ENCODE measurements at places on chromosomes 12 and 14.

DNA sequence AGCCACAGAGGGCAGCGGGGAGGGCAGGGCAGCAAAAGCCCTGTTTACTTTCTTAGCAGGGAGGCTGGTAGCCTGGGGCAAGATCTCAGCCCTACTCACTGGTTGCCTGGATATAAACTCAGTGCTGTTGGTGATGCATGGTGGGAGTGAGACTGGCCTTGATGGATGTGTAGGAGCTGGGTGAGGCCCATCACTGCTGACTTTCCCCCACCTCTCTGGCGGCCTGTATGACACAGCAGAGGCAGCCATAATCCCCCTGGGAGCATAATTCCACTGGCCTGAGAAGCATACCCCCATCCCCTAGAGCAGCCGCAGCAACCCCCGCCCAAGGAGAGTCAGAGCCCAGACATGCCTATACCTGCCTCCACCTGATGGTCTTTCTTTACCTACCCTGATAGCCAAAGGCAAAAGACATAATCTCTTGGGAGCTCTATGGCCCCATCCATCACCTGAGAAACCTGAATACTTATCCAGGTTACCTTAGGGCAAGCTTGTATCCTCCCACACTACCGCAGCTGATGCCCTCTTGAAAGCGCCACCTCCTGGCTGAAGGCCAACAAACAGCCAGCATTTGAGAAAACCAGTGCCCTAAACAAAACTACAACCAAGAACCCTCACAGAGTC lies 59.3 kb downstream of the DNAI7 start:
- no peak for DNase-seq

- no peak for DNase-seq
Observed at GRCh38 chr12:26939953-26940352, 1.7 kb downstream of the FGFR1OP2 start.

- peak; percentile 95 for DNase-seq
Observed at GRCh38 chr12:15278816-15279658, 43.3 kb upstream of the PTPRO start.

GRCh38 chr14:81557146-81557545 lies 23.5 kb upstream of the SEL1L start:
- no peak for DNase-seq

- no peak for DNase-seq
Observed at GRCh38 chr12:31832740-31833729, 104.2 kb upstream of the AMN1 start.

DNA sequence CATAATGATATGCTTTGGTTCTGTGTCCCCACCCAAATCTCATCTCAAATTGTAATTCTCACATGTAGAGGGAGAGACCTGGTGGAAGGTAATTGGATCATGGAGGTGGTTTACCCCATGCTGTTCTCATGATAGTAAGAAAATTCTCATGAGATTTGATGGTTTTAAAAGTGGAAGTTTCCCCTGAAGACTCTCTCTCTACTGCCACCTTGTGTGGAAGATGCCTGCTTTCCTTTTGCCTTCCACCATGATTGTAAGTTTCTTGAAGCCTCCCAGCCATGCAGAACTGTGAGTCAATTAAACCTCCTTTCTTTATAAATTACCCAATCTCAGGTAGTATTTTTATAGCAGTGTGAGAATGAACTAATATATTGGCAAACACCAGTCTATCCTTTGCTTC lies 260.4 kb upstream of the PPFIA2 start:
- no peak for DNase-seq
